ENCODE measurements at places on chromosomes 12 and 14.

GRCh38 chr12:119843100-119843499 is 34.0 kb downstream of the CIT start:
- DNase-seq, result peak; percentile 90

DNA sequence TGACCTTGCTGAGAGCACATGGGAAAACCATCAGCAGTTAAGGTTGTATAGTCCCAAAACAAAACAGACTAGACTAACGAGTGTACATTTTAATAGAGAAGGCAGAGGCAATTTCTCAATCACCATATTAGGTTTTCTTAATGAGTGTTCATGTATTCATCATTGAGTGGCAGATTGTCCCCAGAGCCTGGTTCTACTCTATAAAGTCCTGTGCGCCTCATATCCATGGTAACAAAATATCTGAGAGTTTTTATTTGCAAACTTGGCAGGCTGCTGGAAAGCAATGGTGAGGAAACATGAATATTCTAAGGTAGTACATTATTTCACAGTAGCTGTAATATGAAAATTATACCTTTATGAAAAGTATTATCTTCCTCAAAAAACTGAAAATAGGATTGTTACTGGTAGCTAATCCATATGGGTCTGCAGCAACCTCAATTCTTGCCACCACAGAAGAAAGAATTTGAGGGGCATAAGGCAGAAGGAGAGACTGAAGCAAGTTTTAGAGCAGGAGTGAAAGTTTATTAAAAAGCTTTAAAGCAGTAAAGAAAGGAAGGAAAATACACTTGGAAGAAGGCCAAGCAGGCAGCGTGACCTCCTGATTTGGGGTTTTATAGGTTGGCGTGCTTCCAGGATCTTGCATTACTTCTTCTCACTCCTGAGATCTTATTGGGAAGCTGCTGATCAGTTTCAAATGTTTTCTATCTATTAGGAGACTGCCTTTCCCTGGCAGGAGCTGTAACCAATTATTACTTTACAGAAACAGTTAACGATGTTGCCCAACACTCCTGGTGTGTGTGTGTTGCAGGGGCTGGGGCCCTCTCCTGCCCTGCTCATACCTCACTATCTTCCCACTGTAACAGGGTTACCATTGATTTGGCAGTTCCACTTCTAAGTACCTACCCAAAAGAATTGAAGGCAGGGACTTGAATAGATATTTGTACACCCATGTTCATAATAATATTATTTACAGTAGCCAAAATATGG is 154.0 kb upstream of the NUDT4 start:
- peak; percentile 47 for DNase-seq

DNA sequence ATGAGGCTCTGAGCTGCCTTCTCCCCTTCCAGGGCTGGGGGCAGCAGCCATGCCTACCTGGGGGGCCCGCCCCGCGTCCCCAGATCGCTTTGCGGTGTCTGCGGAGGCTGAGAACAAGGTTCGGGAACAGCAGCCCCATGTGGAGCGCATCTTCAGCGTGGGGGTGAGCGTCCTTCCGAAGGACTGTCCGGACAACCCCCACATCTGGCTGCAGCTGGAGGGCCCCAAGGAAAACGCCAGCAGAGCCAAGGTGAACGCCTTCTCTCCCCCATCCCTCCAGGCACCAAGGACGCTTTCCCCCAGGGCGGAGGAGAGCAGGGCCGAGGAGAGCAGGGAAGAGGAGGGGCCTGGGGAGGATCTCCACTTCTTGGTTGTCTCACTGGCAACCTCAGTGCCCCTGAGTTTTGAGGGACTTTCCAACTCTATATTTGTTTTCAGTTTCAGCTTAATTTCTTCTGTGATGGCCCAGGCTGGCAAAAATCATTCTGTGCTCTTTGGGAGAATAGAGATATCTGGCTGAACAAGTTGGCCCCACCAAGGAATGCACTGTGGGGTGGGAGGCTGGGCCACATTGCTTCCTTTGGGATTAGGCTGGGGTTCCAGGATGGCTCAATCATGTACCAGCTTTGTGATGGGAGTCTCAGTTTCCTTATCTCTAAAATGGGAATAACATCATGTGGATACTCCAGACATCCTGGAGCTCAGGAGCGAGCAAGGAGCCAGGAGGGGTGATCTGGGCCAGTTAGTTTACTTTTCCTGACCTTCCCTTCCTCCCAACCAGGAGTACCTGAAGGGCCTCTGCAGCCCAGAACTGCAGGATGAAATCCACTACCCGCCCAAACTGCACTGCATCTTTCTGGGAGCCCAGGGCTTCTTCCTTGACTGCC is 1.2 kb downstream of the KHNYN start:
- DNase-seq, result peak; percentile 76

GRCh38 chr12:125552295-125552694 is 487.1 kb downstream of the AACS start:
- no peak for DNase-seq

DNA sequence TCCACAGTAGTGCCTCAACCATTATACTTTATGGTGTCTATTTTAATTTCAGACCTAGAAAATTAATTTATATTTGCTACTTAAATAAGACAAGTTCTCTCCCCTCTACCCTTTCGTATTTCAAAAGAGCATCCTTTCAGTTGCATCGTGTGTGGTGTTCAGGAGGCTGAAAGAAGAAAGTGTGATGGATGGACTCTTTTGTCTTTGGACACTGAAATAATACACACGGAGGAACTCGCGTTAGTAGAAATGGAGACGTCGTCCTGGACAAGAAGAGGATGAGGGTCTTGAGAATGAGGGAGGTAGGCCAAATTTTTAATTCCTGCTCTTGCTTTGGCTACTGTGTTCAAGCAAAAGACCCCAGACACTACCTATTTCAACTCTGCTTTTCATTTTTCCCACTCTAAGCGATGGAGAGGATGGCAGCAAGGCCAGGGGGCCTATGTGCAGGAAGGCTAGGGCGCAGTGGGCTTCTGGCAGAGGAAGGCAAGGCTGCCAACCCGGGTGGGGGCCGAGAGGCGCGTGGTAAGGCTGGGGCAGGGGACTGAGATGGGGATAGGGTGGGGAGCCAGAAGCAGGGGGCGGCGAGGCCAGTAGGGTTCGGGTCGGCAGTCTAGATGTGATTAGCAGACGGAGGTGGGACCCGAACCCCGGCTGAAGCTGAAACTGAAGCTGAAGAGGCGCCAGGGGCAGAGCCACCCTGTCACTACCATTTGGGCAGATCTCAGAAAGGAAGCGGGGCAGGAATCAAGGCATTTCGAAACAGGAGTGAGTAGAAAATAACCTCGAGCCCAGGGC is 722 bp downstream of the TMED8 start:
- DNase-seq, result peak; percentile 21

DNA sequence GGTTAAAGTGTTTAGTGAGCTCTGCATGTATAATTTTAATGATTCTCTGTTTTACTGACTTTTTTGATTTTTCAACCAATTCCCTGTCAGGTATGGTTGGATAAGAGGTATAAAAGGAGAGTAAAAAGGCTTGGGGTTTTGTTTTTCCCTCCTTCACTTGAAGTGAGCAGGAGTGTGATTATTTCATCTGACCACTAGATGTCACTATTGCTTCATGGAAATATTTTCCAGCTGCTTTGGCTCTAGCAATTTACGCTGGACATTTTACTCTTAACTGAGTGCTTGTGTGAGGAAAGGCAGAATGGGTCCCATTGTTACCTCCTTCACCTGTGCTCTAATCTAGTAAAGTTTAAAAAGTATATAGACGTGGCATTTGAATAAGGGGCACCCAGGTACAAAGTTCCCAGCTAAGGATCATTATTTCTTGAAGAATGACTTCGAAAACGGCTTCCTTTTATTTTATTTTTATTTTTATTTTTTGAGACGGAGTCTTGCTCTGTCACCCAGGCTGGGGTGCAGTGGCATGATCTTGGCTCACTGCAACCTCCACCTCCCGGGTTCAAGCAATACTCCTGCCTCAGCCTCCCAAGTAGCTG is 66.5 kb downstream of the TBC1D30 start:
- DNase-seq, result peak; percentile 78

- peak; percentile 76 for DNase-seq
Observed at GRCh38 chr14:104968153-104968527, 10.0 kb downstream of the AHNAK2 start.

- DNase-seq, result no peak
Observed at GRCh38 chr12:11767798-11768197, 118.3 kb downstream of the ETV6 start.

DNA sequence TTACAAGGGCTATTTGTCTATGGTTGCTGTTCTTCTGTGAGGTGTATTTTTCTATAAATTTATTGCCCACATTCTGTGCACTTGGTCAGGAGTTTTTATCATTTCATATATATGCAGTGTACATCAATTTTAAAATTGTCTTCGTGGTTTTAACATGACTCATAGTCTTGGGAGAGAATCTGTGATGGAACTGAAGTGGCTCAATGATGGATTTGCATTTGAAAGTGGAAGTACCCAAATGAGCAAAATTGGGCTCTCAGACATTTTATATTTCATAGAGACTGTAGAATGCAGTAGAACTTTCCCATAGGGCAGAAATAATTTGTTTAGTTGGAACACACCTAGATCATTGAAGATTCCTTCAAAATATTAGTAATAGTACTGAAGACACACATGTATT is 1.9 kb upstream of the SCFD1 start:
- peak; percentile 84 for DNase-seq

DNA sequence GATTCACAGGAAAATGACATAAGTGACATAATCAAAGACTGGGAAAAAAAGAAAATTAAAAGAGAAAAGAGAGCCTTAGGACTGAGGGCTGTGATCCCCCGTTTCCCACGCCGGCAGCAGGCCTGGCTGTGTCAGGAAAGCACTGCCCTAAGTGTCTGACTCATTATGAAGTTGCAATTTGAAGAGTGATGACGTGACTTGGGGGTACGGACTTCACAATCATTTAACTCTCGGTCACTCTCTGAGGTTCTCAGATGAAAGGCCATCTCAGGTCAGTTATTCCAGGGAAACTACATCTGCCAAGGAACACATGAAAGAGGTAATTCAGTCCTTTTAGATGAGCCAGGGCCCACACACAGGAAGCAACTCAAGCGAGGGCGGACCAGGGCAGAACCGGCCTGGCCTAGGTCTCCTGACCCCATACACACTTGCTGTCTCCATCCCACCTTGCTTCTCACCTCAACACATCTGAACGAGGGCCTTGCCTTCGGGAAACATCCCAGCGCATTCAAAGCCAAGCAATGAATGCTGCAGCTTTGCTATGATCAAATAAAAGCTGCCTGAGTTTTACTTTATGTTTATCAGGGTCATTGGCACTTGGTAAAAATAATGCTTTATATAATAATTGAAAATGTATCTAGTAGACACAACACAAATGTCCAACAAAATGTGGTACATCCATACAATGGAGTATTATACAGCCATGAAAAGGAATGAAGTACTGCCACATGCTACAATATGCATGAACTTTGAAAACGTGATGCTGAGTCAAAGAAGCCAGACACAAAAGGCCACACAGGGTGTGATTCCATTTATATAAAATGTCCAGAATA is 2.7 kb downstream of the SSH1 start:
- peak; percentile 97 for DNase-seq

GRCh38 chr12:27425306-27425705 is 21.2 kb upstream of the SMCO2 start:
- peak; percentile 18 for DNase-seq

GRCh38 chr14:23378612-23379220 is 1.9 kb downstream of the CMTM5 start:
- DNase-seq, result no peak

- no peak for DNase-seq
Observed at GRCh38 chr12:120760349-120761254, 35.0 kb downstream of the ACADS start.

DNA sequence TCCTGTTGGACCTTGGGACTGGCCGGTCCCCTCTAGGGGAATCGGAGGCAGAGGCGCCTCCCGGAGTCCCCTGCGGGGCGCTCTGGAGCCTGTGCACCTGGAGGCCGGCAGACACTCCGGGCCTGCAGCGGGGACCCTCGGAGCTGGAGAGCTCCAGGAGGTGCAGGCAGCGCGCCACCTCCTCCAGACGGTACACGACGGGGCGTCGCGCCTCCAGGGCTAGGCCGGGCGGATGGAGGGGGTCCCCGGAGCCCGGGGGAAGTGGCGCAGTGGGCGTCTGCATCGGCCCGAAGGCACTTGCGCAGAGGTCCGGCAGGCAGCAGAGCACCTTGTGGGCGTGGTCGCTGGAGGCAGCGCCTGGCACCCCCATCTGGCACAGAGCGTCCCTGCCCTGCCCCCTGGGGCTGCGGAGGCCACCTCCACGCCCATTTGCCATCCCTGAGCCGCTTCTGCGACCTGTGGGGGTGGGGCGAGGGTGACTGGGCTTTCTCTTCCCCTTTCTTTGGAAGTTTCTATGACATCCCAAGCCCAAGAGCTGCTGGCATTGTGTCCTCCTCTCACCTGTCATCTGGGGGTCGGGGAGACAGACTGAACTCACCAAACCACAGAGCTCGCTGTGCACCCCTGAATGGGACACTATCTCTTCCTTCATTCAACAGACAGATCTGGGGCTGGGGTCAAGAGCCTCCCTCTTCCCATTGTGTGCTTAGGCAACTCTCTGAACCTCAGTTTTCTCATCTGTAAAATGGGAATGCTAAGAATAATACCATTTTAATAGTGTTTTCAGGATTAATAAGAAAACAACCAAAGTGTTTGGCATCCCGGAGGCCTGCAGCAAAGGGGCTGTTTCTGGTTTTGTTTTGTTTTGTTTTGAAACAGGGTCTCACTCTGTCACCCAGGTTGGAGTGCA is 37.5 kb upstream of the CORO1C start:
- no peak for DNase-seq

GRCh38 chr12:117090816-117091711 is 8.2 kb downstream of the TESC start:
- no peak for DNase-seq

Measured in choroid plexus epithelial cell (primary cell).